T-helper 17 cell (primary cell): ENCODE measurements at places on chromosomes 1 and 21. TPM values are rescaled to one million over a fixed set of nuclear protein-coding genes. Genes with fewer than 3 reads are reported as not detected.

DNA sequence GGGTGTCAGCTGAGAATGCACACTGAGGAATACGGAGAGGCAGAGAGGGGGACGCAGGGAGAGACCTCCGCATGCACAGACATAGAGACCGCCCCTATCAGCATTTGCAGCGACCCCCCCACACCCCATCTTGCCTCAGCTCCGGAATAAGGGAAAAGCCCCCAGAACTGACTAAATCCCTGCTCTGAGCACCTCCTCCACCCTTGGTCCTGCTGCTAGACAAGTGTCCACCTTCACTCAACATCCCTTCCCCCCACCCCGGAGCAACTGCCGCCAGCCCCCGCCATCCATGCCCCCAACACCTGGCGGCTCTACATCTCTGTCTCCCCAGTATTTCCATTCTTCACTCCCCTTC is 769 bp downstream of the SV2A start:
- DNase-seq = no peak
- H3K27ac ChIP-seq = peak overlapping the region; percentile 84
- no peaks in the 10 kb centered on the region for H3K27me3 ChIP-seq
- H3K4me1 ChIP-seq = peaks cover 18% of the 10 kb centered on the region
- peak overlapping the region; percentile 90 for H3K4me3 ChIP-seq

Gene SPRR3
- not detected for total RNA-seq

DNA sequence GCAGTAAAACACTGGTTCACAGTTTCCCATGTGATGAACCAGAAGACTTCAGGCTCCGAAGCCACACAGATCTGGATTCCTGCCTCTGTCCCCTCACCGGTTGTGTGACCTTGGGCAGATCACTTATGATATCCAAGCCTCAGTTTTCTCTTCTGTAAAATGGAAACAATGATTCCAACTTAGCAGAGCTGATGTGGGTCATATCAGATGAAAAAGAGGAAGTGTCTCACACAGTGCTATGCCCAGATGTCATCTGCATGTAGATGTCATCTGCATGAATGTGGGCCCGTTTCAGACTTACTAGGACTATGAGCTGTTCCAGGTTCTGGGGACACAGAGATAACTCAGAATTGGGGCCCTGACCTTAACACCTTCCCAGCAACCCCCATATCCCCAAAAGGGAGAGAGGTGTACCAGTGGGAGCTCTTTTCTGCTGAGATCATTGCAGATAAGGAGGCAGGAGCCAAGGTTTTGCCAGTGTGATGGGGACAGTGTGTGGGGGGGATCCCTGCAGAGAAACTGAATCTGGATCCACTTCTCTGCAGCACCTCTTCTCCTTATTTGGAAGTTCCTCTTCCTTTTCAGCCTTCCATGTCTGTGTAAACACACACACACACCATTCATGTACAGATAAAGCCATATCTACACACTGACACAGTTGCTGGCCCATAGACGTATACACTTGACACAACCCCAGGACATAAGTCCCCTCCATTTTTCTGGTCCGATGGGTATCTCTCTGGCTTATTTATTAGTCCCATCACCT is 5.0 kb upstream of the ADGRB2 start:
- H3K27me3 ChIP-seq = peaks cover 19% of the 10 kb centered on the region
- peaks cover 2% of the 10 kb centered on the region for H3K36me3 ChIP-seq
- H3K4me1 ChIP-seq = peaks cover 37% of the 10 kb centered on the region
- no peak for DNase-seq
- H3K4me3 ChIP-seq = no peak overlapping the region

DNA sequence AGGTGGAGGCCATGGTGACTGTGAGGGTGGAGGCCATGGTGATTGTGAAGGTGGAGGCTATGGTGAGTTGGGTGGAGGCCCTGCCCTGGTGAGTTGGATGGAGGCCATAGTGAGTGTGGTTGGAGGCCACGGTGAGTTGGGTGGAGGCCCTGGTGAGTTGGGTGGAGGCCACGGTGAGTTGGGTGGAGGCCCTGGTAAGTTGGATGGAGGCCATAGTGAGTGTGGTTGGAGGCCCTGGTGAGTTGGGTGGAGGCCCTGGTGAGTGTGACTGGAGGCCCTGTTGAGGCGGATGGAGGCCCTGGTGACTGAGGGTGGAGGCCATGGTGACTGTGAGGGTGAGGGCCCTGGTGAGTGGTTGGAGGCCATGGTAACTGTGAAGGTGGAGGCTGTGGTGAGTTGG is 124.9 kb upstream of the VAMP3 start:
- H3K27ac ChIP-seq = no peak overlapping the region
- DNase-seq = no peak
- H3K4me3 ChIP-seq = no peak overlapping the region
- H3K27me3 ChIP-seq = peaks cover 12% of the 10 kb centered on the region

- peaks cover 6% of the 10 kb centered on the region for H3K27me3 ChIP-seq
- DNase-seq = no peak
- H3K36me3 ChIP-seq = no peaks in the 10 kb centered on the region
- no peak overlapping the region for H3K4me3 ChIP-seq
- no peak overlapping the region for H3K27ac ChIP-seq
Measured at GRCh38 chr1:229223498-229223897, 47.4 kb upstream of the RAB4A start.
